Psoas muscle (tissue), 8 donors: ENCODE measurements at places on chromosomes 12 and 14.

GRCh38 chr14:34038358-34039057, 87.6 kb upstream of the EGLN3 start:
- DNase-seq = no peak

DNA sequence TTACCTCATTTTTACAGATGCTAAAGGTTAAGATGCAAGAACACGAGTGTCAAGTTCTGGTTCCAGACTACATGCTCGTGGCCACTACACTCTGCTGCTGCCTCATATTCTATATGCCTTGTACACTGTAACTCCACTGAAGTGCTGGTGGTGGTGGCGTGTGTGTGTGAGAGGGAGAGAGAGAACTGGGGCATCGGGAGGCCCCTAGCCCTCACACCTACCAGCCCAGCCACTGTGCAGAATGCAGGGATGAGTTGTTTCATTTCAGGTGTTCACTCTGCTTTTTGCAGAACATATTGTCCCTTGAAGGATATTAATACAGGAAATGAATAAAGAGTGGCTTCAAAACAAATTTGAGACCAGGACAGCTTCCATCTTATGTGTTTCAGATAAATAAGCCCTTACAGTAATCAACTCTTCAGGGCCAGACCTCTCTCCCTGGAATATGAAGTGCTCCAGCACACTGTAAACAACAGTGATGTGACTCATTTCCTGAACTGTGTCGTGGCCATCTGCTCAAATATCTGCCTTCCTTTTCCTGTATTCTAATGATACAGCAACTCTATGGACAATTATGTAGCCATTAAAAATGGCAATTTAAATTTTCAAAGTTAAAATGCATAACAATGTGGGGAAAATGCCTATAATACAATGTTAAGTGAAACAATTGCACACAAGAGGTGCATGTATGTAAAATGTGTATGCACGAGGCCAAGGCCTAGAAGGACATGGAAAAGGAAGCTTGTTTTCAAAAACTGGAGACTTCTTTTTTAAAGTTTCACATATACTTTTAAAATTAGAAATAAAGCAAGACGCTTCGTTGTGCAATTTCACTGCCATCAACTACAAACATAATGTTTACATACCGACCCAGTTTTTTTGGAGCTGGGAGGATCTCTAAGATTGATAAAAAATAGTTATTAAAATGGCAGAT, 215.4 kb downstream of the PELI2 start:
- DNase-seq = no peak

- no peak for DNase-seq
Observed at GRCh38 chr12:130967636-130968035, 13.9 kb downstream of the ADGRD1 start.

GRCh38 chr12:123388177-123388950, 4.4 kb downstream of the KMT5A start:
- peak; percentile 90 for DNase-seq

GRCh38 chr12:49527361-49528130, 11.3 kb upstream of the KCNH3 start:
- no peak for DNase-seq

DNA sequence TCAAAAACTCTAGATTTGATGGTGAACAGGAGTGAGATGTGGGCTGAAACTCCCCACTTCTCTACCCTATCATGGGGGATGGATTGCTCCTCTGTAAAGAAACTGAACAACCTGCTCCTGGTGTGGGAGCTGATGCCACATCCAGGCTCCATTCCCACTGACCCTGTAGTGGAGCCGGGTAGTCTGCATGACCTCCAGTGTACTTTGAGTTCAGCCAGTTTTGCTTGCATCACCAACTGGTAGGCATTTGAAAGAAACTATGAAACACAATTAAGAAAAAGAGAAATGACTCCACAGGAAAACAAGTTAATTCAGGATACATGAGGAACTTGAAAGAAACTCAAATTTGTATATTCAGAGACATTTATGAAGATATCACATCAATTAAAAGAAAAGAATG, 27.3 kb upstream of the EMP1 start:
- DNase-seq = no peak

DNA sequence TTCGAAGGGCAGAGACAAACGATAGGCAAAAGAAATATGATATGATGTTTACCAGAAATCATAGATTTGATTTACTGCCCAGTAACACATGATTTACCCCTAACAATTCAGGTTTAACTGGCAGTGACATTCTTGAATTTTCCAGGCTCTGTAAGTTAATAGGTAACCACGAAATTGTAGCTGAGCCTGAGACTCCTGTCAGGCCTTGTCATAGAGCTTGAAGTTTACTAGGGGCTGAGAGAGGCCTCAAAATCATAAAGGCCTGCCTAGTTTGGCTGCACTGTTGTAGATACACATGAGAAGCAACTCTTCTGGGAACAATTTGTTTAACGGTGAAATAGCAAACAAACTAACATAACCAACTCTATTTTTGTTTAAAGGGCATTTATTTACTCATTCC, 3.3 kb downstream of the ERP27 start:
- DNase-seq = no peak

- DNase-seq = no peak
Observed at GRCh38 chr12:96048393-96048969, 13.1 kb upstream of the LTA4H start.

DNA sequence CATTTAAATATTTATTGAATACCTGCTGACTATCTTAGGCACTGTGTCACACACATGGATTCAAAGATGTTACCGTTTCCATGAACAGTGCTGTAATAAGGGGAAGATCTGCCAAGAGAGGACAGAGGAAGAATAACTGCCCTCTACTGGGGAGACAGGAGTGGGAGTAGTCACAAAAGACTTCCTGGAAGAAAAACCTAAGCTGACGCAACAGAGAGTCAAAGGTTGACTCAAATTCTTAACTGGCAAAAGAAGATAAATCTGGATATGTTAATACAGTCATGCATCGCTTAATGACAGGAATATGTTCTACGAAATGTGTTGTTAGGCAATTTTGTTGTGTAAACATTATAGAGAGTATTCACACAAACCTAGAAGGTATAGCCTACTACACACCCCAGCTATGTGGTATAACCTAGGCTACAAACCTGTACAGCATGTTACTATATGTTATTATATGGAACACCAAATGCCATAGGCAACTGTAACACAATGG, 51.5 kb downstream of the DCAF5 start:
- no peak for DNase-seq

GRCh38 chr14:95068521-95068920, 88.8 kb downstream of the DICER1 start:
- no peak for DNase-seq

GRCh38 chr14:75591331-75591946, 13.0 kb downstream of the FLVCR2 start:
- DNase-seq = no peak
